Prostate gland (tissue), 2 donors: ENCODE measurements at places on chromosomes 12 and 14. TPM values are rescaled to one million over a fixed set of nuclear protein-coding genes. Genes with fewer than 3 reads are reported as not detected.

Gene CLEC1A
- total RNA-seq = 3.5 TPM

Gene ZDHHC22
- not detected for total RNA-seq

Gene TAS2R19
- total RNA-seq = 1.2 TPM

Gene METAP2
- 46.4 TPM for total RNA-seq

Gene DTX1
- total RNA-seq = 21.2 TPM

Gene NFE2
- 1.1 TPM for total RNA-seq

Gene COX8C
- total RNA-seq = 10.8 TPM

Gene GNB3
- 2.4 TPM for total RNA-seq

Gene LAG3
- total RNA-seq = 13.1 TPM

Gene CDCA3
- 1.7 TPM for total RNA-seq

Gene DEPDC4
- total RNA-seq = 5.5 TPM

Gene CCDC38
- total RNA-seq = 0.34 TPM

Gene FNTB
- 46.2 TPM for total RNA-seq

Gene CD9
- 198 TPM for total RNA-seq

Gene KRT5
- 516 TPM for total RNA-seq

Gene SENP1
- total RNA-seq = 11.5 TPM

Gene VRTN
- not detected for total RNA-seq

Gene VPS33A
- total RNA-seq = 11.3 TPM

Gene TIMELESS
- total RNA-seq = 12.3 TPM

Gene RXYLT1
- 32.9 TPM for total RNA-seq

Gene RGS6
- total RNA-seq = not detected

Gene GALNT16
- total RNA-seq = 2.0 TPM

Gene CRACR2A
- total RNA-seq = 21.6 TPM

Gene ACOT6
- not detected for total RNA-seq

Gene OR4K1
- total RNA-seq = not detected

Gene AQP5
- total RNA-seq = 25.8 TPM

Gene MYO1H
- not detected for total RNA-seq

Gene KRT83
- not detected for total RNA-seq

Gene DAO
- not detected for total RNA-seq

Gene CIDEB
- total RNA-seq = 9.1 TPM

Gene TMEM120B
- total RNA-seq = 9.5 TPM

Gene APOF
- 0.62 TPM for total RNA-seq

Gene CD27
- 1.5 TPM for total RNA-seq

Gene A2ML1
- total RNA-seq = 1.6 TPM

Gene GUCY2C
- total RNA-seq = 0.11 TPM
